ENCODE measurements at places on chromosomes 6 and 20. TPM values are rescaled to one million over a fixed set of nuclear protein-coding genes. Genes with fewer than 3 reads are reported as not detected.

- DNase-seq: no peak
Observed at GRCh38 chr20:2729791-2730190, 37.2 kb downstream of the EBF4 start.

Gene POPDC3
- total RNA-seq: 0.39 TPM

GRCh38 chr6:159151266-159151855 is 17.8 kb upstream of the FNDC1 start:
- peak; percentile 52 for DNase-seq

DNA sequence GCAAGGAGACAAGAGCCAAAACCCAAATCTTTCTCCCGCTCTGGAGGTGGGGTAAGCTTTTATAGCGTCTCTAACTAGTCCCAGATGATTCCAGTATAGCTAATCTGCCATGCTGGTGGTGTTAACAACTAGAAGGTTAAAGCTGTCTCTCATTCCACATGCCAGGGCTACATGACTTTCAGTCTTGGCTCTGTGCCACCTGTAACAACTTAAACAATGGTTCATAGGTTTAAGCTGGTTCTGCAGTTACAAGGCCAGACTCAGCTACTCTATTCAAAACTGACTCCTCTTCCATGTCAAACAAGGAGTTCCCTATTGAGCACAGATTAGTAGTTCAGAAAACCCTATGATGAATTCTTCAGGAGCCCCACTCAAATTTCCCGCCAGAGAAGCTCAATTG is 128.9 kb downstream of the ELOVL4 start:
- no peak for DNase-seq

GRCh38 chr20:18738055-18738454 is 75.5 kb upstream of the SCP2D1 start:
- DNase-seq: no peak

All from dermis microvascular lymphatic vessel endothelial cell (primary cell).